ENCODE measurements at places on chromosomes 7 and 10.

DNA sequence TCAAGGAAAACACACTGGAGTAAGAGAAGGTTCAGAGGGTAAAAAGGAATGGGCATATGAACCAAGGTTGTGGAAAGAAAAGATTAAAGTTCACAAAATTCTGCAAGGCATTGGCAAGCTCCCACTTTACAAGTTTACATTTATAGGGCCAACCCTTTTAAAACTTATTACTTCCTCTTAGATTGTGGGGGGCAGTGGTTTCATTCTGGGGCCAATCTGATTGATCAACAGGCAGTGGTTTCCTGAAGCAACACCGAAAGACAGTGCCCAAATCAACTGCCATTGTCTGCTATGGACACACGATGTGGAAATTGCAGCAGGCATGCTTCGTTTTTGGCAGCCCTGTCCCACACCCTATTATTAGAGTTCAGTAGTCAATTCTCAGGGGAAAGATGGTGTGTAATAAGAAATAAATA, 154.0 kb downstream of the SGMS1 start:
- DNase-seq: peak; percentile 10

DNA sequence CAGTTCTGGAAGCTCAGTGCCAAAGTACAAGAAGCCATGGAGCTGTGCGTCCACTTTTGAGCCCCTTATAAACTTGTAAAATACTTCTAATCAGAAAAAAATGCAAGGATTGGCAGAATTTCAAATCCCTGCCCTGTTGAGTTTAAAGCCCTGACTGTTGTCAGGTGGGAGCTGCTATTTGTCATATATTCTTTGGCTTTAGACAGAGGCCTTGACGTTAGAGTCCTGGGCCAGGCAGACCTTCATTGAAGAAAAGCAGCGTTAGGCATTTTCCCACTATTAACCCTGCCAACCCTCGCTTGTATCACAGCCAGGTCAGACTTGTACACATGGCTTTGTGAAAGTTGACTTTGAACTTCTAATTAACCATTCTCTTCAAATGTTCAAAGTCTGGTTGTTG, 155.4 kb downstream of the TWIST1 start:
- DNase-seq: no peak

DNA sequence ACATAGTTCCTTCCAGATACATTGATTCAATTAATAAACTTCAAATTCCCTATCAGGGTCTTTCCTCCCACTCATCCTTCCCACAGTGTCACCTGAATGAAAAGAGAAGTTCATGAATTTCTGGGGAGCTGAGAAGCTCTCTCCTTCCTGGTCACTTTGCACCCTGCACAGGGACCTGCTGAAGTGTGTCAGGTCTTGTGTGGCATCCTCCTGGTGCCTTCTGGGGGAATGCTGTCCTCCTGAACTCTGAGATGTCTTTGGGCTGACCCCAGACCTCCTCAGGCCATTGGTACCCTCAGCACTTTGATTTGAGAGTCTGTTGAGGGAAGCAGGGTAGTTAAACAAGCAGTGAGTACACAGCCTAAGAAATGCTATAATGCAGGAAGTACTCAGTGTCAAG, 39.5 kb upstream of the ITGA8 start:
- no peak for DNase-seq

GRCh38 chr7:69906283-69906995, 308.2 kb downstream of the AUTS2 start:
- no peak for DNase-seq

GRCh38 chr10:90148116-90148855, 446.9 kb downstream of the KIF20B start:
- DNase-seq: peak; percentile 40

- no peak for DNase-seq
These were observed 166.3 kb downstream of the SND1 start for GRCh38 chr7:127818306-127818705.

DNA sequence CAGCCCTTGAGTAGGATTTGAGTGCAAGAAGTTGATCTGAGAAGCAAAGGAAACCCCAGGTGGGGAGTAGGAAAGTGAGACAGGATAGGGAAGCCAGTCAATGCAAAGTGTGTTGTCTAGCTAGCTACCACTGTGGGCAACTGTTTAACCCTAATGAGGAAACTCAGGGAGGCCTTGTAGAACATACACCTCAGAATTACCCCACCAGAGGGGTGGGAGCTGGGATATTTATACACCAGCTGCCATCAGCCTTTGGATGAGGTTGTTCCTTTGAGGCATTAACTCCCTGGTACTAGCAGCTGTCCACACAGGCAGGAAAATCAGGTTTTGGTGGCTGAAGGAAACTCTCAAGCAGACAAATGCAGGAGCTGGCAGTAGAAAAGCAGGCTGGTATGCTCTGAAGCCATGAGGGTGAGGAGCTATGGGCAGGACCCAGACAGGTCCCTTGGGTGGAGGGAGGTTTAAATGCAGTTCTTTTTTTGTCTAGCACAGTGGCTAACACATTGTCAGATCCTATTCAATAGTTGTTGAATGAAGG, 60.1 kb upstream of the ARID5B start:
- no peak for DNase-seq

- no peak for DNase-seq
These were observed 299.2 kb upstream of the ZMIZ1 start for GRCh38 chr10:78769526-78769925.

DNA sequence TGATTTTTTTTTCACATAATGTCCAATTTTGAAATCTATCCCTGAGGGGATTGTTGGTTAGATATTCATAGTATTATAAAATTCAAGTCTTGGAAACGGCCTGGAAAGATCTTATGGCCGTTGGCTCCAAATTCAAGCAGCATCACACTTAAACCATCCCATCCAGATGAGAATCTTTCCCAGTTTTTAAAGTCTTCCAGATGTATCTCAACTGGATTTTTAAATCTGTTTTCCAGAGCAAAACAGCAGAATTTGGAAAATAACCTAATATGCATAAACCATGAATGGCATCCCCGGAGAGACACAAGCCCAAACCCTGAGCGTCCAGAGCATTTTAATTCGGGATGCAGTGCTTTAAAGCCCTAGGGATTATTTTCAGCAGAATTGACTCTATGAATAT, 208.2 kb upstream of the PRKCQ start:
- peak; percentile 71 for DNase-seq

GRCh38 chr10:80104066-80104926, 25.8 kb downstream of the TMEM254 start:
- peak; percentile 92 for DNase-seq

DNA sequence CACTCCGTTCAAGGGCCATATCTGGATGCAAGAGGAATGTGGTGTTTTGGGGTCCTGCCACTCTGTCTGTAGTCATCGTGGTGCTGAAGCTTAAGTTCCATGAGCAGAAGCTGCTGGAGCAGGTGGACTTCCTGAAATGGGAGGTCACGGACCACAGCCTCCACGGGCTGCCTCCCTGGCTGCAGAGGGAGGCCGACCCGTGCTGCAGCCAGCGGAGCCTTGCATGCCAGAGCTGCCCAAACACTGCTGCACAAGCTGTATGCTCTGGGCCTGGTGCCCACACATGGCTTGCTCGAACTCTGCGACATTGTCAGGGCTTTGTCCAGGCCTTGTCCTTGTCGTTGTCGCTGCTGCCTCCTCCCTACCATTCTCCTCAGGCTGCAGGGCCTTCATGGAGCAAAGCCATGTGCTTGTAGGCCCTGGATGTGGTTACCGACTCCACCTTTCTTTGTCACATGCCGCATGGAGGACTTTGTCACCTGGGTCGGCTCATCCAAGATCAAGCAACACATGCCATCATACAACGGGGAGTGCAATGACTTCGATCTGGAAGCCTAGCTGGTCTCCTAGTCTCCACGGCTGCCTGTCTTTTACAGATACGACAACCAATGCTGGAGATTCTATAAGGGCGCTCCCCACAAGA, 21.4 kb downstream of the GARIN1A start:
- DNase-seq: no peak

GRCh38 chr7:131071786-131072504, 255.7 kb upstream of the MKLN1 start:
- DNase-seq: peak; percentile 39

GRCh38 chr7:27389496-27389895, 146.9 kb downstream of the EVX1 start:
- no peak for DNase-seq

DNA sequence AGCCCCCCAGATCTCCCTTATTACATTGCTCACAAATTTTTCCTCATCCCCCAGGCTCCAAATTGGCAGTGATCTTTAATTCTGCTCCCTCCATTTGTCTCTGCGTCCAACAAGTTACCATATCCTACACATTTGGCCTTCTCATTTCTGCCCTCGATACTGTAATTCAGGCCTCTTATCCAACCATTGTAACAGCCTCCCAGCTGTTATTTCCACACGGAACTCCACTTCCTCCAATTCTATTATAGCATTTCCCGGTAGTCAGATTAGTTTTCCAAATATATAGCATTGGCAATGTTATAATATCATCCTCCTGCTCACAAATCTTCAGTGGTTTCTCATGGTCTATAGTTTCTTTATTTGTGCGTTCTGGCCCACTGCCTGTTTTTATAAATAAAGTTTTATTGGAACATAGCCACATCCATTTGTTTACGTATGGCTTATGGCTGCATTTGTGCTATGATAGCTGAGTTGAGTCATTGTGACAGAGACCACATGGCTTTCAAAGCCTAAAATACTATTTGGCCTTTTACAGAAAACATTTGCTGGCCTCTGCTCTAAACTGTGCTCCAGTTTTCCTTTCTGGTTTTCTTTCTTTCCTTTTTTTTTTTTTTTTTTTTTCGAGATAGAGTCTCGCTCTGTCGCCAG, 126.5 kb upstream of the ZNF438 start:
- DNase-seq: no peak

- DNase-seq: no peak
These were observed 60.6 kb upstream of the AUTS2 start for GRCh38 chr7:69537691-69538090.

- no peak for DNase-seq
These were observed 321.8 kb downstream of the ZNF248 start for GRCh38 chr10:37535459-37536246.

GRCh38 chr10:113335592-113335991, 217.3 kb upstream of the HABP2 start:
- no peak for DNase-seq

DNA sequence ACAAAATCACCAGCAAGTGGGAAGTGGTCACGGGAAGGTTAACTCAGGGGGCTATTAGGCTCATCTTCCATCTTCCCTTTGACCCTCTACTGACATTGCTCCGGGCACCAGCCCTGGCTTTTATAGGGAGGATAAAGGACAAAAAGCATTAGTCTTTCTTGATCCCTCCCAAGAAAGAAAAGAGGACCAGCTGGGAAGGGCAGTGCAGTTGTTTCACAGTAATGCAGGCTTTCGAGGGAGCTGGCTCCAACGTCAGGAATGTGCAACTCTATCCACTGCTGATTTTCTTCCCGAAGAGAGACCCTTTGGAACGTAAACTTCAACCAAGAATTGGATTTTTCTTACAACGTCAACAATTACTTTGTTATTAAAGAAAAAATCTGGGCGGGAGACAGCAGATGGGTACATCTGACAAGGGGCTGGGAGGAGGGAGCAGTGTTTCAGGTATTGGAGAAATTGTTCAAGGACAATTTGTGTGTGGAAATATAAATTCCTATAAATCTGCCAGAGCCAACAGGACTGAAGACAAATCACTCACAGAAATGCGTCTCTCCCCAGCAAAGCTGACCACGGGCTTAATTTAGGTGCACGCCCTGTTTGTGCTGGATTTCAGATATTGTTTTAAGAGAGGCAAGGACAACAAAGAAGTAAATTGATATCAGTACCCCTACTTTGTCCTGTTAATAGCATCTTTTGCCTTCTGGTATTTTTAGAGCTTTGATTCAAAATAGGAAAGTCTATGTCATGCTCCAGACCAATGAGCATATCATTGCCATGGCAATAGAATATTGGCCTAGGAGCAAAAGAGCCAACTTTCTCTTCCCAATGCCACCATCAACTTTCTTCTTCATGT, 23.4 kb upstream of the ARID5B start:
- peak; percentile 36 for DNase-seq

DNA sequence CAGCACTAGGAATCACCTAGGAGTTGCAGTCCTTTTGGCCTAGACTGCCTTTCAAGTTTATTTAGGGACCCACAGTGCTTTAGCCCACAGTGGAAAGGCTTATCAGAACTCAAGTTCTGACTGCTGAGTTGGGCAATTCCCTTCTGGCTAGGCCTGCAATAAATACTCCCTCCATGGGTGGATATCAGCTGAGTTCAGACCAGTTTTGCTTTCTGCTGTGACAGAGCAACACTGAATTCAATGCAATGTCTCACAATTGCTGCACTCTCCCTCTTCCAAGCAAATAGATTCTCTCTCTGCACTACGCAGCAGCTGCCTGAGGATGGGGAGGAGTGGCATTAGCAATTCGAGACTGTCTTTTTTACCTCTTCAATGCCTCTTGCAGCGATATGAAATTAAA, 1153.3 kb downstream of the SORCS1 start:
- no peak for DNase-seq

GRCh38 chr7:121102619-121103018, 114.1 kb downstream of the CPED1 start:
- DNase-seq: peak; percentile 51

DNA sequence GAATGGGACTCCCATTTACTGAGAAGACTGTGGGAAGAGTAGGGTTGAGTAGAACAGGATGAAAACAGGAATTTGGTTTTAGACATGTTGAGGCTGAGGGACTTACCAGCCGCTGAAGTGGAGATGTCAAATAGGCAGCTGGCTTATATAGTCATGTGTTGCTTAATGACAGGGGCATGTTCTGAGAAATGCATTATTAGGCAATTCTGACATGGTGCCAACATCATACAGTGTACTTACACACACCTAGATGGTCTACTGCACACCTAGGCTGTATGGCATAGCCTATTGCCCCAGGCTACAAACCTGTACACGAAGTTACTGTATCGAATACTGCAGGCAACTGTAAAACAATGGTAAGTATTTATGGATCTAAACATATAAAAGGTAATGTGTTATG, 17.5 kb downstream of the ARL3 start:
- no peak for DNase-seq

DNA sequence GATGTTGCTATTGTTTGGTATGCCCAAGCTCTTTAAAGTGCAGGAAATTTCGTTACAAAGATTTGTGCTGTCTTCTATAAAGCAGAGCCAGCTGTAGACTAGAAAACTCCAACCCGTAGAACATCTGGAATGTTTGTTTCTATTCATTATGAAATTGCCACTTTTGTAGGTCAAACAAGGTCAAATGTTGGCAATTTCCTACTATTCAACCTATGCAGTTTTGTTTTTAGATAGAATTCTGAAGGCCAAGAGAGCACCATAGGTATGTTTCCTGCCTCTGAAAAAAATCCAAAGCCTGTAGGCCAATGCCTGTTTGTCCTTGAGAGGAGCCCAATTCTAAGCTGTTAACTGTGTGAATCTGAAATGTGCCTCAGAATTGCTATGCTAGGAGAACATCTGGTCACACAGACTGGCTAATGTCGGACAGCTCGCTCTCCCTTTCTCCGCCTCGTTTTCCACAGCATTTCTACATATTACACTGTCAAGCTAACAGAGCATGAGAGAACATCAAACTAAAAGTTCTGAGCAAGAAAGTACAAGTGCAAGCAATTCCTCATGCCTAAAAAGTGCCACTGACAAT, 267.2 kb upstream of the LRGUK start:
- no peak for DNase-seq

- DNase-seq: peak; percentile 38
These were observed 61.7 kb downstream of the FAM107B start for GRCh38 chr10:14712991-14713424.

All from stomach (tissue), 19 donors.